ENCODE measurements at places on chromosomes 4 and X.

DNA sequence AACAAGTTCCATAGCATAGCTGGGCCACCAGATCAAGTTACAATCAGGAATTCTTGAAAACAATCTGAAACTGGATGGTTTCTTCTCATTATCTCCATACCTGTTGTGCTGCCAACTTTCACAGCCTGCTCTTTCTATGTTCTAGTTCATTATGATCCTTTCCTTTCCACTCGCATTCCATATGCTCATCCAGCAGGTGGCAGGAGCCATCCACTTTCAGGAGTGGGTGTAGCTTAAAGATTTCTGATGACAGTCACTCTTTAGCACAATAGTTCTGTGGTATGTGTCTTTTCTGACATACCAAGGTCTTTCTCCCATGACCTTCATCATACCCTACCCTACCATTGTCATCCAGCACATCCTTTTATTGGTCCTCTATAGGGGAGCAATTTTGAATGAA, 46.4 kb downstream of the PAGE2 start:
- peak; percentile 33 for DNase-seq

- no peak for DNase-seq
Measured at GRCh38 chr4:128663325-128663724, 146.2 kb upstream of the JADE1 start.

- DNase-seq: no peak
Measured at GRCh38 chr4:13584481-13584880, 40.2 kb upstream of the NKX3-2 start.

GRCh38 chr4:140091305-140091704, 62.7 kb downstream of the MAML3 start:
- no peak for DNase-seq

- DNase-seq: peak; percentile 79
Measured at GRCh38 chrX:1453951-1454785, 1.5 kb upstream of the ASMTL start.

DNA sequence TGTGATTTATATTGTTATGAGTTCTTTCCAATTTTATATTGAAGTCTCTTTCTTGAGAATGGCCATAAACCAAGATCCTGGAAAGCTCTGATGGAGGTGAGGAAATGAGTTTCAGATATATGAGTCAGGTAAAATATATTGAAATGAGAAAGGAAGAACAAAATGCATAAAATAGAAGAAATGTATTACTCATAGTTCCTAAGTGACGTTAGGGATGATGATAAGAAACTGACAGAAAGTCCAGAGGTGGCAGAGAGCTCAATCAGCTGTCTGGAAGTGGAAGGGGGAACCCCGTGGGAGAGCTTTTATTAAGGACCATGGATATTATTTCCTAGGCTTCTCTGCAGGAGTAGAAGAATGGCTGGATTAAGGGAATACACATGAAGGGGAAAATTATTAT, 24.6 kb downstream of the UGT2B7 start:
- no peak for DNase-seq

DNA sequence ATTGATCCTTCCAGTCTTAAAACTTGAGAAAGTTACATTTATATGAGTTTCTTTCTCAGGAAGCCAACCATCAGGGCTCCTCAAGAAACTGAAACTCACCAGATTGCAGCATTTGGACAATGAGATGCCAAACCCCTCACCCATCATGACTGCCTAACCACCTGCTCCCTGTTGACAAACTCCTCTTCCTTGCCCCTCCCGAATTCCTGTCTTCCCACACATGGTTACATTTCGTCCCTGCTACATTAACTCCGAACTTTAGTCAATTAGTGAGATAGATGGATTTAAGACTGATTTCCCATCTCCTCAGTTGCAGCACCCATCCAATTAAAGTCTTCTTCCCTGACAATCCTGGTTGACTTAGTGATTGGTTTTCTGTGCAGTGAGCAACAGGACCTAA, 118.7 kb downstream of the ZNF330 start:
- no peak for DNase-seq

Measured in fibroblast of skin of scalp (primary cell).